ENCODE measurements at places on chromosomes 3 and 15.

DNA sequence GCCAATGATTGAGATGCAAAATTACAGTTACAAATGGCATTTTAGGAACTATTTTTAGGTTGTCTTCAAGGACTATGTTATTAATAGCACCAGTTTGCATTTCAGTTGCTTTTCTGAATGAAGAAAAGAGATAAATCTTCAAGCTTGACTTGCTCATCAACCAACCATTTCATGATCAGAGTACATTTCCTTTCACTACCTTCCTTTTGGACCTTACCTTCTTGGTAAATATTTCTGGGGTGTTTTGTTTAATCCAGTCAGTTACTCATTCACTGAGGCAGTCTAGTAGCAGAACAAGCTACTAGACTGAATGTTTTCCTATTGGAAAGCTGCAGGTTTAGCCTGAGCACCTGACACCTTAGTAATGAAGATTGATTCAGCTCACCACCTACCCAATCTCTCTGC lies 8.2 kb downstream of the SLC27A2 start:
- no peak for DNase-seq

DNA sequence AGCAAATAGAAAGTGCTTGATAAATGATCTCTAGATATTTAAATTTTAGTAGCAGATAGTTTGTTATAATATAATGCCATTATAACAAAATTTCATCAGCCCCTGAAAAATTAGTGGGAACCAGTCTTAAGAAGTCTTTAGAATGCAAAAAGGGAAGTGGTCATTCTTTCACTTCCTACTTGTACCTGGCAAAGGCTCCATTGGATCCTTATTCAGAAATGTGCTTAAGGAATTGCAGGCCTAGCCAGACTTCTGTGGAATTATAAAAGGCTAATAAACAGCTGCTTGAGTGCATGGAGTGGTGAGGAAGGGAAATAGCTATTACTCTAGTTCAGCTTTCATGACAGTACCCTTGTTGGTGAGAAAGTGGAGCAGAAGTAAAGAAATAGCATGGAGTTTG lies 24.2 kb downstream of the PPM1L start:
- DNase-seq: no peak

- DNase-seq: no peak
These were observed 276.5 kb upstream of the ATP11B start for GRCh38 chr3:182516597-182517336.

- no peak for DNase-seq
These were observed 7.5 kb upstream of the TM4SF1 start for GRCh38 chr3:149384911-149385321.

GRCh38 chr3:131701153-131701770 lies 198.5 kb upstream of the MRPL3 start:
- DNase-seq: no peak

DNA sequence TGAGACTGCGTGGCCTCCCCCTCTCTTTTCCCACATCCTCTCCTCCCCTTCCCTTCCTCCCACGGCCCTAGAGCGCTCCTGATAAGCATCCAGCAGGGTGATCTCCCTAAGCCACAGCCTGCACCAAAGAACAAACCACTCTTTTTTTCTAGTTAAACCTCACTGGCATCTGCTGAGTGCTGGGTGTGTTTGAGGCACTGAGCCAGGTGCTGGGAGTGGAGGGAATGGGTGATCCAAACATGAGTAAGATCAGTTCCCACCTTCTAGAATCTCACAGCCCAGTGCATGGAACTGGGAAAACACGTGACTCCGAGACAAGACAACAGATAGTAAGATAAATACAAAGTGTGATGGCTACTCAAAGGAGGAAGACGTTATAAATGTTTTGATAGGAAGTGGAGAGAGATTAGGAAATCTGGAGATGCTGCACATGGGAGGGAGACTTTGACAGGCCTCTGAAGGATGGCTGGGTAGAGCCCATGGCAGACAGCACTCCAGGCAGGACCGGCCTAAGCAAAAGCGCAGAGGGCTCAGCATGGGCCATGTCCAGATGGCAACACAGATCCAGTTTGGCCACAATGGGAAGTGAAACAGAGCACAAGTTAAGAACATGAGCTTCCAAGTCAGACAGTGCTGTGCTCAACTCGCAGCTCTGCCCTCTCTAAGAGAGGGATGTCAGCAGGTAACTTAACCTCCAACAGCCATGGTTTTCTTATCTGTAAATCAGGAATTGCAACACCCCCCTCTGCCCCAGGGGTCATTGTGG lies 55.6 kb downstream of the CCR3 start:
- DNase-seq: no peak

- no peak for DNase-seq
These were observed 68.7 kb downstream of the LRTM1 start for GRCh38 chr3:54859184-54859583.

DNA sequence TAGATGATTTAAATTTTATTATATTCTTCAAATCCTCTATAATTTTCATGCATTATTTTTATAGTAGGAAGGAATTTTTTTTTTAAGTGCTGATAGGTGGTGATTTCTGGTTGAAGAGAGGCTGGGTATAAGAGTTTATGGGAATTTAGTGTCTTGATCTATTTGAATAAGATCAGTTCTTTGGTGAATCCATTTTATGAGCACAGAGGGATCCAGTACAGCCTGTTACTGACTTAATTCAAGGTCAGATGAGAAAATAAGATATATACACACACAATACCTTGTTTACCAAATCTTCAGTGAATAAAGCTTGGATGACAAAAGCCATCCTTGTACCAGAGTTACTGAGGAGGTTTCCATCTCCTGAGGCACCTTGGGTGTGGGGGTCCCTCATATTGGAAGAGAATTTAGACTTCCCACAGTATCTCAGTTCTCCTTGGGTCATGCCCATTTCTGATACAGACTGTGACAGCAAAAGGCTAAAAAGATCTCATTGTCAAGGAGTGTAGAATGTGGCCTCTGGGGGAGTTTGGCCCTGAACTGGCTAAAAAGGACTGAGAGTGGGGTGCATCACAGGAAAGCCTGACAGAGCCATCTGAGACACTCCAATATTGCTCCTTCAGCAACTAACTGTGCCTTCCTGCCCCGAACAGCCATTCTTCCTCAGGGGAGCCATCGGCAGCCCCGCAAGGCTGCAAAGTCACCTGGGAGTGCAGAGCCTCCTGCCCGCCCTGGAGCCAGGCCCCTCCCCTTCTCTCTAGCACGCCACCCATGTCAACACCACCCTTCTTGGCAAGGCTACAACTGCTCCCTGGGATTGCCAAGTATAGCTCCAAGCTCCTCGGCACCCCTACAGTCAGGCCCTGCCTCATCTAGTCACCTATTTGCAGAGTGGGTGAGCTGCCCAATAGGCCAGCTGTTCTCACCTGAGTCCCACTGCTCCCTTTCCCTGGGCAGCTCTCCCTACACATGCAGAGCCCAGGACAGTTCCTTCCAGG lies 43.1 kb upstream of the HACD2 start:
- no peak for DNase-seq

DNA sequence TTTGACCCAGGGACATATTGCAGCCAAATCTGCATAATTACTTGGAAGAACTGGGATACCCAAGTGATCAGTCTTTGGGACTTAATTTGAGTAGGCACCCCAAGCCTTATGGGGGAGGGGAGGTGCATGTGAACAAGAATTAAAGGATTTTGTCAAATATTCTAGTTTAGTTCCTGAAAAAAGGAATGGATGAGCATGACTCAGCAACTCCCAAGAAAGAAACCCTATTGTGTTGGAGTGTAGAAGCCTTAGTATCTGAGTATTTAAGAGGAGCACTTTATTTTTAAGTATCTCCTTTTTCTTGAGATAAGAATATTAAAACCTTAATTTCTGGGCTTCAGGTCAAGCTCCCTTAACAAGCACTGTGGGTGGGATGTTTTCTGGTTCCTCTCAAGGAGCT lies 222.4 kb downstream of the CD47 start:
- no peak for DNase-seq

DNA sequence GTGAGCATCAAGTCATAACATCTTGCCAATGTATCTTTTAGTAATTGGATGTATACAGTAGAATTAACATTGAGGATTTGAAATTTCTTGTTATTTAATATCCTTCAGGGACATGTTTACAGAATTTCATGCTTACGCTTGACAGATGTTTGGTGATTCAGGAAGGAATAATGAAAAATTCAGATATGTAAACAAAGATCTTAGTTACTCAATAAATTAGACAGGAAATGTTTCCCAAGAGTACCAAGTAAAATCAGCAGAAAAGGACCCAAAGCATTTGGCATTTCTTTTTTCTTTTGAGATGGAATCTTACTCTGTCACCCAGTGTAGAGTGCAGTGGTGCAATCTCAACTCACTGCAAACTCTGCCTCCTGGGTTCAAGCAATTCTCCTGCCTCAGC lies 4.7 kb upstream of the COL6A5 start:
- no peak for DNase-seq

- DNase-seq: no peak
These were observed 161.1 kb downstream of the CACNA2D3 start for GRCh38 chr3:54283470-54283869.

DNA sequence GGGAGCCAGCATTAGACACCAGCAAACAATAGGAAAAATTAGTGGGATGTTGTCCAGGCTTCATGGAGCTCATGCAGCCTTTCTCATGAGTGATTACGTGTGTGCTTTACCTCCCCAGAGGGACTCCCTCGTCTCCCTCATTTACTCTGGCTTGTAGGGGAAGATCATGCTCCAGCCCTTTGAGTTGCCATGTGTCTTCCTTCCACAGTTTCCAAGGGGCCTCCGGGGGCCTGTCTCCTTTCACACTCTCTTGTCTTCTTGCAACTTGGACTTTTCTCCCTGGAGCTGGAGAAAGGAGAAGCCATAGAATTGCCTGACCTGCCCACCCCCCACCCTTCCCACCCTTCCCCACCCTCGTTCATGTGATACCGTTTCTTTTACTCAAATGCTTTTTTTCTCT lies 98.7 kb downstream of the FAM43A start:
- DNase-seq: no peak

DNA sequence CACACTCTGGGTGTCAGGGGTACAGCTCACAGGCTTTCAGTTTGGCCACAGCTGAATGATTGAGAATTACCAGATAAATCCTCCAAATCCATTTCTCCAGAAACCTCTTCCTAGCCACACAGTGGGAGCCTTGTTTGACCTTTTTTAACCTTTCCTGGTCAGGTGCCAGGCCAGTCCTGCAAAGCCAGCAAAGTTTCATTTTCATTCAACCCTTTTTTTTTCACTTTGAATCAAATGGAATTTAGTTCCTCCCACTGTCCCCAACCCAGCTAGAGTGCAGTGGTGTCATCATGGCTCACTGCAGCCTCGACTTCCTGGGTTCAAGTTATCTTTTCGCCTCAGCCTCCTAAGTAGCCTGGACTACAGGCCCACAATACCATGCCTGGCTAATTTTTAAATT lies 67.8 kb downstream of the NSUN3 start:
- DNase-seq: no peak

DNA sequence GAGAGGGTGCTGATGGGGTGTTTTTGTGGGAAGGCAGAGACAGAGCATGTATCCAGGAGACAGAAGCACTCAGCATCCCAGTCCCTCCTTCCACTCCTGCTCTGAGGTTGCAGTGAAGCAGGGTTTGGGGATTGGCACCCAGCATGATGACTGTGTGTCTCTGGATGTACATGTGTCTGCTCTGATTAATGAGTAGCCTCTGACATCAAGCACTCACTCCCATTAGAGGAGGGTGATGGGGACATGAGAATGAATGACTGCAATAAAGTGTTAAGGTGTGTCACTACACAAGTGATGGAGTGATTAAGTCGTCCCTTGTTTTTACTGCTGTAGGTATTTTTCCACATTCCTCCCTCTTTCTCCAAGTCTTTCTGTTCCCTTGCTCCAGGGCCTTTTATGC lies 9.6 kb upstream of the MYZAP start:
- no peak for DNase-seq

DNA sequence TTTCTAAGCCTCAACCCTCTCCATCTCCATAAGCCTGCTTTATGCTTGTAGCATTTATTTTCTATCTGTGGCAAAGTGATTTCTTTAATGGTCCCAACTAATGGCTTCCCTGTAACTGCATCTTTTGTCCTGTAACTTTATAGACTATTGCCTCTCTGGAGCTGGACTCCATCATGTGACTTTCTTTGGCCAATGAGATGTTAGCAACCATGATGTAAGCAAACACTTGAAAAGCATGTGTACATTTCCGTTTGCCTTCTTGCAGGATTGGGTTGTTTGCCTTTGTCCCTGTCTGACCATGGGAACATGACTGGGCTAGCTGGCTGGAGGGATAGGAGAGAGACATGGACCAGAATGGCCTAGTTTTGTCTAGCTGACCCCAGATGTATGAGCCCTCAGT lies 106.0 kb upstream of the LRIG1 start:
- no peak for DNase-seq

GRCh38 chr15:52163321-52164190 lies 27.6 kb downstream of the GNB5 start:
- DNase-seq: no peak

- no peak for DNase-seq
These were observed 42.1 kb downstream of the ABHD5 start for GRCh38 chr3:43732747-43733425.

DNA sequence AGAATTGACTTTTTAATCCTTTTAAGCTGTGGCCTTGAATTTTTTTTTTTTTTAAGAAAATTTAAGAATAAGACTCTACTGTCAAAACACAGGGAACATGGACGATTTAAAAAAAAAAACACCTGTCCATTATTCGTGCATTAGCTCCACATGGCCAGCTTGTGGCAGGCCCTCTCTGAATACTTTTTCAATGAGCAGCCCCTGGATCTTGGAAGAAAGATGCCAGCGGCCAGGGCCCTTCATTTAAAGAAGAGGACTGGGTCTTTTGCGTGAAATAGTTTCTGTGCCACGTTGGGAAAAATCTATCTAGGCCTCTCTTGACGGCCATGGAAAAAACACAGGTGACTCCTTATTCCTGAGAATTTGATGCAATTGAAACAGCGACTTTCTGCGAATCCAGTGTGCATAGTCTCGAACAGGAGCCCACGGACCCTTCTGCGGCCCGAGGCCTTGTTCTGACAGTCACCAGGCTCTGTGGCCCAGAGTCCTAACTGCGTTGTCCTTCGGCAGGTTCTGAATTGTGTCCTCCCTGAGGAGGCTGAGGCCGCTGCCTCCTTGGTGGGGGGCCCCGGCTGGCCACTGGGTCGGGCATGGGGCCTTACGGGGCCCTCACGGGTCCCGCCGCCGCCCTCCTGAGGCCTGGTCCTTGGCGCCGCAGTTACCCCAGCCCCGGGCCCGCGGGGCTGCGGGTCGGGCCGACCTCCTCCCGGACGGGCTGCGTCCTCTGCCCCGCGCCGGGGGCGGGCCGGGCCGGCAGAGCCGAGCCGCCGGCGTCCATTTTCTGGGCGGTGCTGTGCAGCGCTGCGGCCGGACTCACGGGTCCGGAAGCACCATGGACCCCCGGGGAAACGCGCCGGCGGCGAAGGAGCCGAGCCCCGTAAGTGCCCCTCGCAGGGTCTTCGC lies 33.5 kb downstream of the ZBTB38 start:
- DNase-seq: peak; percentile 33

- DNase-seq: no peak
These were observed 29.8 kb downstream of the ERICH6 start for GRCh38 chr3:150673966-150674365.

GRCh38 chr3:135889443-135889842 lies 76.1 kb upstream of the PPP2R3A start:
- DNase-seq: no peak
